ENCODE measurements at places on chromosomes 16 and 17. TPM values are rescaled to one million over a fixed set of nuclear protein-coding genes. Genes with fewer than 3 reads are reported as not detected.

PTGES3L gene
- 0.18 TPM for total RNA-seq

CETP gene
- total RNA-seq, result 0.90 TPM

CX3CL1 gene
- total RNA-seq, result 5.8 TPM

KRTAP4-4 gene
- total RNA-seq, result not detected

C16orf78 gene
- not detected for total RNA-seq

AARSD1 gene
- total RNA-seq, result 26.8 TPM

HBA1 gene
- total RNA-seq, result not detected

GCGR gene
- total RNA-seq, result not detected

UMOD gene
- not detected for total RNA-seq

RUNDC3A gene
- total RNA-seq, result 0.54 TPM

LRRC37A gene
- total RNA-seq, result 1.8 TPM

CD300H gene
- total RNA-seq, result not detected

PIEZO1 gene
- total RNA-seq, result 205 TPM

ZMYND15 gene
- total RNA-seq, result under 0.01 TPM

HSD17B1 gene
- total RNA-seq, result 0.63 TPM

KRTAP9-8 gene
- total RNA-seq, result not detected

FNDC8 gene
- not detected for total RNA-seq

SLC9A5 gene
- total RNA-seq, result 0.81 TPM

ACADVL gene
- 322 TPM for total RNA-seq

CCDC40 gene
- 1.5 TPM for total RNA-seq

ZNF287 gene
- 2.5 TPM for total RNA-seq

ZNF785 gene
- total RNA-seq, result 9.4 TPM

MYOCD gene
- not detected for total RNA-seq

NTN1 gene
- total RNA-seq, result 0.09 TPM

OR2C1 gene
- not detected for total RNA-seq

APOBR gene
- not detected for total RNA-seq

DHRS7C gene
- not detected for total RNA-seq
